ENCODE measurements at places on chromosomes 13 and 19.

GRCh38 chr13:73898276-73898675 is 235.9 kb downstream of the KLF12 start:
- no peak for DNase-seq

DNA sequence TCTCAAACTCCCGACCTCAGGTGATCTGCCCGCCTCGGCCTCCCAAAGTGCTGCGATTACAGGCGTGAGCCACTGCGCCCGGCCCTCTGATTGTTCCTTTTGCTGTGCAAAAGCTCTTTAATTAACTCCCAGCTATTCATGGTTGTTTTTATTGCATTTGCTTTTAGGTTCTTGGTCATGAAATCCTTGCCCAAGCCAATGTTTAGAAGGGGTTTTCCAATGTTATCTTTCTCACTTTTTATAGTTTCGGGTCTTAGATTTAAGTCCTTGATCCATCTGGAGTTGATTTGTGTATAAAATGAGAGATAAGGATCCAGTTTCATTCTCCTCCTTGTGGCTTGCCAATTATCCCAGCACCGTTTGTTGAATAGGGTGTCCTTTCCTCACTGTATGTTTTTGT is 19.2 kb upstream of the GRTP1 start:
- DNase-seq: no peak

DNA sequence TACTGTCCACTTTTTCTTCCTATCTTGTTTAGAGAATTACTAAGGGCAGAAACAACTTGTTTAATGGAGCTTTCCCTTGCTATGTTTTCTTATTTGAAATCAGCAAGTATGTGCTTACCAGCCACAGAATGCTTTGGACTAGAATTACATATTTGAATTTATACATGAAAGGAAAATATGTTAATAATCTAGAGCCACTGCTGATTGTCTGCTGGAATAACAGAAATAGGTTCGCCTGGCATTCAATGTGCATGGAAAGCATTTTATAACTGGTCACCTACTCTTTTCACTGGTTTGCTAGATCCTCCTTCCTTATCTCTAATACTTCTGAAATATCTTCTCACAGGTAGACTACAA is 8.0 kb downstream of the EFNB2 start:
- DNase-seq: no peak

DNA sequence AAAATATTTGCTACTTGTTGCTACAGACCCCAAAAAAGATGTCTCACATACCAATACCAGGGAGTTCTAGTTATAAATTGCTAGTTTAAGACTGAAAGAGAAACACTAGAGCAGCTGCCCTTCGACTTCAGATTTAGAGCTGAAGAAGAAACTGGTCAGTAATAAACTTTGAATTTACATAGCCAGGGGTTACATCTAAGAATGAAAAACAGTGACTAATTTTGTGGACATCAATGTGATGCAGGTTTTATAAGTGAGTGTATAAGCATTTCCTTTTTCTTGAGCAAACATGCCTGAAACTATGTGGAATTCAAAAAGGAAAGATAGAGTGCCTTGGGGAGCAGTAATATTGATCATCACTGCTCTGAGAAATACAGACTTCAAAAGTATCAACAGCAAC is 724.9 kb upstream of the MIR17HG start:
- no peak for DNase-seq

DNA sequence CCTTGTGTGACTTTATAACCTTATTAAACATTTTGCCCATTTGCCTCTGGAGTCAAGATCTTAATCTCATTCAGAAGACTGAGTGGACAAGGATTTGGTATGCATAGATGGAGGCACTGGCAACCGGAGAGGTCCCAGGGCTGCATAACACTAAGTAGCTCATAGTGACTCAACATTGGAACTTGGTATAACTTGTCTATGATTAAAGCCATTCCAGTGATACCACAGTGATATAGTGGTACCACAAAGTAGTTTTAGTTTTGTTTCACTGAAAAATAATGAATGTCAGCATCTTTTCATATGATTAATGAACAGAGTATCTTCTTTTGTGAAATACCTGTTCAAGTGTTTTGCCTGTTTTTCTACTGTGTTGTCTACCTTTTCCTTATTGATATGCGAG is 26.4 kb downstream of the CDK8 start:
- no peak for DNase-seq

DNA sequence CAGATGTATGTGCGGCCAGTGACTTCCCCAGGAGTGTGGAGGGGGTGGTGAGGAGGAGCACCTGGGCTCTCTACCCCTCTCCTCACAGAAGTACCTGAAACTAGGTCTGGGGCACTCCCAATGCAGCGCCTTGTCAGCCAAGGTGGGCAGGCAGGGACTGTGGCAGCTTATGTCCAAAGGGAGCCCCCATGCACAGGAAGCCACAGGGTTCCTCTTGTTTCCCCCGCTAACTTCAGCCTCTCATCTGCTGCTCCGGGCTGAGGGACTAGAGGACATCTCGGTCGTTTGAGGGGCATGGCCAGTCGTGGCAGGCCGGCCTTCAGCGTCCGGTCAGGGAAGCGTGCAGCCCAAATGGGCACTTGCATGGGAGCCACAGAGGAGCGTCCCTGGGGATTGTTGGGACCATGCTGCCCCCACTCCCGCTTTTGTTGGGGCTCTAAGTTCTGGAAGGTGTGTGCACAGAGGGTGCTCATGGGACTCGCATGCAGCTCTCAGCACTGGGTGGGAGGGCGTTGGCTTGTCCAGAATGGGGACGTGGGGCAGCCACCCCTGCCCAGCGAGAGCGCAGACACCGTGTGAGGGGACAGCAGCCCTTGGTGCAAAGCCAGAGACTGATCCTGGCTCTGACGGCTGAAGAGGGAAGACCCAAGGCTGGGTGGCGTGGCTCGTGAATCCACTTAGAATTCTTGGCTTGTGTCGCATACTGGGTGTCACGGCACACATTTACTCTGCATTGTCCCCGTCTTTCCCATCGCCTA is 16.6 kb upstream of the NPAS1 start:
- DNase-seq: no peak

GRCh38 chr13:44096901-44097300 is 217.2 kb downstream of the LACC1 start:
- DNase-seq: no peak

GRCh38 chr19:57377498-57378146 is 12.0 kb upstream of the ZNF548 start:
- no peak for DNase-seq

DNA sequence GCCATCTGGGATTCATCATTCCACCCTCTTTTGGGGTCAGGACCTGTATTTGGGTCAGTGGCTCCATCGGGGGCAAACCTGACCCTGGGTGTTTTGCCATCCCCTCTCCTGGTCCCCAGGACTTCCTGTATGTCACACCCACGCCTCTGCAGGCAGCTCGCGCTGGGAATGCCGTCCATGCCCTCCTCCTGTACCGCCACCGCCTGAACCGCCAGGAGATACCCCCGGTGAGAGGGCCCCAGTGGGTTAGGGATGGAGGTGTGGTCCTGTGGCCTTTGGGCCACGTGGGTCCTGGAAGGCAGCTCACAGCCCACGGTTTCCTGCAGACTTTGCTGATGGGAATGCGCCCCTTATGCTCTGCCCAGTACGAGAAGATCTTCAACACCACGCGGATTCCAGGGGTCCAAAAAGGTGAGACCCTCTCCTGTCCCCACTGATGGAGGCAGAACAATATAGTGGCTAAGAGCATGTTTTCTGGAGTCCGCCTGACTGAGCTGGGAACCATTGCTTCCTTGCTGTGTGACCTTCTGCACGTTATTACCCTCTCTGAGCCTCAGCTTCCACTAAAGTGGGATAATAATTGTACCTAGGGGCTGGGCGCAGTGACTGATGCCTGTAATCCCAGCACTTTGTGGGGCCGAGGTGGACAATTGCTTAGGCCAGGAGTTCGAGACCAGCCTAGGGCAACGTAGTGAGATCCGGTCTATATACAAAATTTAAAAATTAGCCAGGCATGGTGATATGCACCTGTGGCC is 14.1 kb downstream of the CPT1C start:
- no peak for DNase-seq

GRCh38 chr13:101773062-101773461 is 320.6 kb downstream of the ITGBL1 start:
- DNase-seq: no peak

DNA sequence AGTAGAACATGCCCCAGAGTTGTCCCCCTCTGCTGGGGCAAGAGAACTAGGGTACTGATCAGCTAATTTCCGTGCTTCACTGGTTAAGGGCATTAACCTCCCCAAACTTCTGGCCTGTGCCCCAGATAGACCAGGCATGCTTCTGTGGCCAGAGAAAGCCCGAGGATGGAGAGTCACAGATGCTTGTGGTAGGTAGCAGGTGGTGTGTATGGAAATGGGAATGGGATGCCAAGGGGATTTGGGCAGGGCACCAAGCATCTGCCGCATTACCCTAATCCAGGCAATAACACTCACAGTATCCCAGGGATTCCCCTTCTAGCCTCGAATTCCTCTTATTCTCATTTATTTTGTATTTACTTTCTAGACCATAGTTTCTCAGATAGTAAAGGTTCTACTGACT is 124.8 kb upstream of the KLF12 start:
- DNase-seq: no peak

GRCh38 chr19:313988-314815 is 23.0 kb upstream of the PLPP2 start:
- DNase-seq: no peak

GRCh38 chr13:45584816-45585215 is 30.7 kb downstream of the ERICH6B start:
- DNase-seq: no peak

GRCh38 chr13:31199849-31200636 is at the start of gene B3GLCT:
B3GLCT (plus strand) TSS chr13:31199975; CDS start chr13:31200085, 110 bp downstream.
- peak; percentile 86 for DNase-seq

- no peak for DNase-seq
Measured at GRCh38 chr19:1015782-1016646, 4.9 kb downstream of the TMEM259 start.

DNA sequence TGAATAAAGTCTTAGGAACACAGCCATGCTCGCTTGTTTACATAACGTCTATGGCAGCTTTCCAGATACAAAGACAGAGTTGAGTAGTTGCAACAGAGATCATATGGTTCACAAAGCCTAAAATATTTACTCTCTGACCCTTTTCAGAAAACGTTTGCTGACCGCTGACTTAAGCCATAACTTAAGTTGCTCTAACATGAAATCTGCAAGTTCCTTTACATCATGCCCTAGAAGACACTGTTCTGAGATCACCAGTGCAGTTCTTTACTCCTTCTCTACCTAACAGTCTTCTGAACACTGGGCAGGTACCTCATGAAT is 166.4 kb downstream of the DCLK1 start:
- no peak for DNase-seq

DNA sequence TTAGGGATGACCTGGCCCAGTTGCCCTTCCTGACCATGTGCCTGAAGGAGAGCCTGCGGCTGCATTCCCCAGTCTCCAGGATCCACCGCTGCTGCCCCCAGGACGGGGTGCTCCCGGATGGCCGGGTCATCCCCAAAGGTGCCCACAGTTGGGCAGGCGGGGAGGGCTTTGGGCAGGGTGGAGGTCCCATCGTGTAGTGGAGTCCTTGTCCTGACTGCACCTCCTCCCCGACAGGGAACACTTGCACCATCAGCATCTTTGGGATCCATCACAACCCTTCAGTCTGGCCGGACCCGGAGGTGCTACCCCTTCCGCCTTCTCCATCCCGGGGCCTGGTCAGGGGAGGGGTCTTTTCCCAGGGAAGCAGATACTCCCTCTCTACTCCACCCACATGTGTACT is 31.7 kb upstream of the CYP4F8 start:
- DNase-seq: no peak

GRCh38 chr13:60379837-60380565 is 17.0 kb upstream of the TDRD3 start:
- peak; percentile 3 for DNase-seq

- DNase-seq: no peak
Measured at GRCh38 chr13:36207672-36208071, 6.7 kb downstream of the SOHLH2 start.

DNA sequence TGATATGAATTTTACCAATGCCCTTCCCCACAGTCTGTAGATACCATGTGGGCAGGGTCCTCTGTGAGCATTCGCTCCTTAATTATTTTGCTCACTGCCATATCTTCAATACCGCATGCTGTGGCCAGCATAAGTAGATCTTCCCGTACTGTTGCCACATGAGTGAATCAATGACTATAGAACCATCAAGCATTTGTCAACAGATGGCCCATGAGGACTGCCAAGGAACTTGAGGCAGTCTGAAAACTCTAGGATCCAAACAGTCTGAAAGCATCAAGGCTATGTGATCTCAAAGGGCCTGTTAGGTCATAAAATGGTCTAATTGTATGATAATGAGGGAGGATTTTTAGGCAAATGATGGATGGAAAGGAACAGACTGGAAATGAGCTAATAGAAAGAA is 27.4 kb upstream of the GPR12 start:
- DNase-seq: no peak

GRCh38 chr13:113141601-113141970 is 16.9 kb upstream of the PROZ start:
- DNase-seq: no peak

GRCh38 chr13:44385401-44385800 is 11.8 kb downstream of the SERP2 start:
- no peak for DNase-seq

- DNase-seq: no peak
Measured at GRCh38 chr13:27007166-27007565, 164.4 kb downstream of the USP12 start.

DNA sequence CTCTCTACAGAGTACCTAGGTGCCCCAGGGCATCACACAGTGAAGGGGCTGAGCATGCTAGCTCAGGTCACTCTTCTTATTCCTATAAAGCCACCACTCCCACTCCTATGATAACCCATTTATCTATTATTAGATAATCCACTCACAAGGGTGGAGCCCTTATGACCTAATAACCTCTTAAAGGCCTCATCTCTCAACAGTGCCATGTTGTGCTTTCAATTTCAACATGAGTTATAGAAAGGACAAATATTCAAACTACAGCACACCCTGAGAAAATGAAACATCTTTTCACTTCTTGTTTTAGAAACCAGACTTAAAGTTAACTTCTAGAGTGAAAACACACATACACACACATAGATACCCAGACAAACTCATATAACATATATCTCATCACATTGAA is 1494.9 kb upstream of the MIR17HG start:
- no peak for DNase-seq

DNA sequence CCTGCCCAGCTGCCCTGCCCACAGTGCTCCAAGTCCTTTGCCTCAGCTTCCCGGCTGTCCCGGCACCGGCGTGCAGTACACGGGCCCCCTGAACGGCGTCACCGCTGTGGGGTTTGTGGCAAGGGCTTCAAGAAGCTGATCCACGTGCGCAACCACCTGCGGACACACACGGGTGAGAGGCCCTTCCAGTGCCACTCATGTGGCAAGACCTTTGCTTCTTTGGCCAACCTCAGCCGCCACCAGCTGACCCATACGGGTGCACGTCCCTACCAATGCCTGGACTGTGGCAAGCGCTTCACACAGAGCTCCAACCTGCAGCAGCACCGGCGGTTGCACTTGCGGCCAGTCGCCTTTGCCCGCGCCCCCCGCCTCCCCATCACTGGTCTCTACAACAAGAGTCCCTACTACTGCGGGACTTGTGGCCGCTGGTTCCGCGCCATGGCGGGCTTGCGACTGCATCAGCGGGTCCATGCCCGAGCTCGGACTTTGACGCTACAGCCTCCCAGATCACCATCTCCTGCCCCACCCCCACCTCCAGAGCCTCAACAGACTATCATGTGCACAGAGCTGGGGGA is 5.7 kb downstream of the ZNF526 start:
- no peak for DNase-seq

- DNase-seq: no peak
Measured at GRCh38 chr19:45306040-45306439, 16.6 kb downstream of the CKM start.
